NCI-H82 (cell line): ENCODE measurements at places on chromosomes 5 and 9.

DNA sequence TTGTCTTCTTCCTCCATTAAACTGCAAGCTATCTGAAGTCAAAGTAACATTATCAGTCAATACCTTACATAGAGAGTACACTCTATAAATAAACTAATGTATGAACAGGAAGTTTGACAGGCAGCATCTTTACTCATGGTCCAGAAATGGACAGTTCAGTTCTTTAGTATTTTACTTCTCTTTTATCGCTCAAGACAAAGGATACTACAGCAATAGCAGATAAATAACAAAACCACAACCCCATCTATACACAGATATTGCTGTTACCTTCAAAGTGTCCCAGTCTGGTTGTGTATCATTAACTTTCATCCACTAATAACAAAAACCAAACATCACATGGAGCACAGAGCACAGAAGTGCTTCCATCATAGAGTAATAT lies 46.4 kb downstream of the SEMA5A start:
- DNase-seq, result no peak

GRCh38 chr9:79120941-79121340 lies 450.8 kb upstream of the TLE4 start:
- DNase-seq, result no peak

GRCh38 chr5:107342371-107342770 lies 328.4 kb downstream of the EFNA5 start:
- DNase-seq, result no peak

GRCh38 chr9:13548535-13548934 lies 269.0 kb upstream of the MPDZ start:
- DNase-seq, result no peak

- DNase-seq, result peak; percentile 75
Measured at GRCh38 chr9:91424403-91425176, 958 bp upstream of the NFIL3 start.

DNA sequence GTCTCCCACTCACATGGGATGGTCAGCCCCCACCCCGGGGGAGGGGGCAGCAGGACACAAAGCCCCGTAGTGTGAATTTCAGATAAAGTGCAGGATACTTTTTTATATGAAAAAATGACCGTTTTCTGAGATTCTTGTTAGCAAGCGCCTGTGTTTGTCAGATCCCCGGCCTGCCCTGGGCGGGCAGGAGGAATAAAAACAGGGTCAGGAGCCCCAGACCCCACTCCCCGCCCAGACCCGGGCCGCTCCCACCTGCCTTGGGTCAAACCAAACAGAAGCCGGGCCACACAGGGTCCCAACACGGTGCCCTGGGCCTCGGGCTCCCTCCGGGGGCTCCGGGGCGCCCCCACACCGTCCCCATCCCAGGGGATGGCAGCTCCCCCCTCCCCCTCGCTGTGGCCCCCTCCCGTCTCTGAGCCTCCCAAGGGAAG lies 13.5 kb upstream of the NRARP start:
- DNase-seq, result no peak

GRCh38 chr9:98415782-98416181 lies 160.3 kb upstream of the TBC1D2 start:
- no peak for DNase-seq

- no peak for DNase-seq
Measured at GRCh38 chr5:87899208-87899661, 369.4 kb downstream of the TMEM161B start.

GRCh38 chr5:132237141-132237540 lies 9.5 kb upstream of the P4HA2 start:
- peak; percentile 31 for DNase-seq

GRCh38 chr9:120265791-120266190 lies 314.2 kb downstream of the CDK5RAP2 start:
- DNase-seq, result no peak

DNA sequence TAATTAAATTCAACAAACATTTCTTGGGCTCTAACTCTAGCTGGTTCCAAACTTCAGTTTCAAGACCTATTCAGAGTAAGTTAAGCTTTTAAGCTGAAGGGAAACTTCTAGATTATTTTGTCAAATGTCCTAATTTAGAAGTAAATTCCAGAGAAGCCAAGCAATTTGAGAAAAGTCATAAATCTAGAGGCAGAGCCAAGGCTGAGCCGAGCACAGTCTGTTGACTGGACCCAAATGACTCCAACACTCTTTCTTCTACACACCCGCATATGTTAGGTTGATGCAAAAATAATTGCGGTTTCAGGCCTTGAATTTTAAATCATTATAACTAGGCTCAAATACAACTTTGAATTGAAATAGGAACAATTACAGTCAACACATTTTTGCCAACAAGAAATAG lies 319.7 kb downstream of the NFIB start:
- DNase-seq, result no peak

GRCh38 chr5:134088994-134089560 lies 25.4 kb upstream of the TCF7 start:
- no peak for DNase-seq

DNA sequence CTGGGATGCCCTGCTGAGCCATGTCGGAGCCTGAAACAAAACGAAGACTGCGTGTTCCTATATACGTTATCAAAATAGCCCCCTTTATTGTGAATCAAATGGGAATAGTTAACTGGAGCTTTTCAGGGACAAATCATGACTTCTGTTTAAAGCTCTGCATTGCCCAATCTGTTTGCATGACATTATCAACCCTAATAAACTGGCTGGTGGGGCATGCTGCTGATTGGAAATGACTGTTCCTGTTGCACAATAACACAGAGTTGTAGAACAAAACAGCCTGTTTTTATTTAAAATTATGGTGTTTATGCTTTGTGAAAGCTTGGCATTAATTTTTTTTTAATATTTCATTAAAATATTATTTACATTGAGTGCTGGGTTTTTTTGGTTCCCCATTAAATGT lies 215.5 kb downstream of the TMEM167A start:
- no peak for DNase-seq

- peak; percentile 55 for DNase-seq
Measured at GRCh38 chr9:98523231-98523901, 185.4 kb downstream of the GABBR2 start.

GRCh38 chr5:113204525-113205161 lies 228.0 kb downstream of the DCP2 start:
- peak; percentile 38 for DNase-seq

GRCh38 chr5:172499287-172499686 lies 45.0 kb upstream of the SH3PXD2B start:
- DNase-seq, result no peak

- no peak for DNase-seq
Measured at GRCh38 chr5:145324101-145324500, 511.0 kb downstream of the PRELID2 start.

- no peak for DNase-seq
Measured at GRCh38 chr5:54700986-54701578, 183.5 kb downstream of the SNX18 start.

GRCh38 chr5:446883-447263 lies 3.9 kb downstream of the EXOC3 start:
- peak; percentile 33 for DNase-seq

- no peak for DNase-seq
Measured at GRCh38 chr9:126605792-126606482, 7.8 kb upstream of the LMX1B start.
